Kidney tubule cell (primary cell): ENCODE measurements at places on chromosomes 3 and 15.

- peak; percentile 41 for DNase-seq
Observed at GRCh38 chr15:85831415-85832113, 36.8 kb upstream of the KLHL25 start.

- no peak for DNase-seq
Observed at GRCh38 chr3:187746442-187747281, 1.4 kb upstream of the BCL6 start.

GRCh38 chr3:169232863-169233262 is 430.6 kb downstream of the MECOM start:
- peak; percentile 24 for DNase-seq

- DNase-seq: no peak
Observed at GRCh38 chr3:126310816-126311215, 46.4 kb downstream of the KLF15 start.

- peak; percentile 1 for DNase-seq
Observed at GRCh38 chr3:89560568-89560967, 453.1 kb downstream of the EPHA3 start.

GRCh38 chr3:95797081-95797480 is 1017.3 kb upstream of the EPHA6 start:
- peak; percentile 1 for DNase-seq

- DNase-seq: no peak
Observed at GRCh38 chr3:57816471-57817095, 60.5 kb downstream of the SLMAP start.

DNA sequence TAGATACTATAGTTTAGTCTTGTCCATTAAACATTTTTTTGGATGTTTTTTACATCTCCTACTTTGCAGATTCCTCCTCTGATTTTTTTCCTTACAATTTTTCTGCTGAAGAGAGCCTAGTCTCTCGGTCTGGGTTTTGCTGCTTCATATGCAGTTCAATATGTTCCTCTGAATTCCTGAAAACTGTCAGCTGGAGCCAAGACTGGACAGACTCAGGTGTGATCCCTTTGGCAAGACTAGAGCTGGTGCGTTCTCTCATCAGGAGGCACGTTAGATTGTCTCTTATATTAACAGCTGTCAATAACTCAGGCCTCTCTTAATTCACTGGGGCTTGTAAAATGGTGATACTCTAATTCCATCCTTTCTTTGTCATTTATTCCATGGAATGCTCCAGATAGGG is 13.4 kb upstream of the GHRL start:
- no peak for DNase-seq

DNA sequence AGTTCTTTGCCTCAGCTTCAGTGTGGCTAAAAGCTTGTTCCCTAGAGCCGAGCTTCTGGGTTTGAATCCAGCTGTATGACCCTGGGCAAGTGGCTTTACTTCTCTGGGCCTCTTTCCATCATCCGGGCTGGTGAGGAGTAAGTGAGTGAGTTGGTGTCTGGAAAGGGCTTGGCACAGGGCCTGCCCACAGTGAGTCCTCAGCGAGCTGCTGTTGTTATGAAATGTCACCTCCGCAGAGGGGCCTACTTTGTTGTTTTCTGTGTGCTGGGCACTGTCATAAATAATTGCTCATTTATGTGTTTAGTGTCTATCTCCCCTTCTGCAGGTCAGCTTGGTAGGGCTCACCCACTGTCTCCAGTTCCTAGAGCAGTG is 31.7 kb downstream of the SLC6A6 start:
- DNase-seq: peak; percentile 53

DNA sequence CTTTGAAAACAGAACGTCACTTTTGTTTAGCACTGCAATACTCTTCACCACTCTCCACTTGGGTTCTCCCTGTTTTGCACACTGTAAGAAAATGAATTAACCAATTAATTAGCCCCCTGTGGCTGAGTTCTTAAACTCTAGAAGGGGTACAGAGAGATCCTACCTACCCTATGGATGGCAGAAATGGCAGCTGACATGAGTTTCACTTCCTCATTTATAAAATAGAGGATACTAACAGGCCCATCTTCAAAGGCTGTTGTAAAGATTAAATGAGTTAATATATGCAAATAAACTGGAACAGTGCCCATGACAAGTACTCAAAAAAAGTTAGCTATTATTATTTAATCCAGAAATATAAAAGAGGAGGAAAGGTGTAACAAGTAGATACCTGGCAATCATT is 36.9 kb downstream of the SUCLG2 start:
- DNase-seq: no peak

- DNase-seq: peak; percentile 62
Observed at GRCh38 chr3:150925751-150926201, 20.5 kb upstream of the MINDY4B start.

DNA sequence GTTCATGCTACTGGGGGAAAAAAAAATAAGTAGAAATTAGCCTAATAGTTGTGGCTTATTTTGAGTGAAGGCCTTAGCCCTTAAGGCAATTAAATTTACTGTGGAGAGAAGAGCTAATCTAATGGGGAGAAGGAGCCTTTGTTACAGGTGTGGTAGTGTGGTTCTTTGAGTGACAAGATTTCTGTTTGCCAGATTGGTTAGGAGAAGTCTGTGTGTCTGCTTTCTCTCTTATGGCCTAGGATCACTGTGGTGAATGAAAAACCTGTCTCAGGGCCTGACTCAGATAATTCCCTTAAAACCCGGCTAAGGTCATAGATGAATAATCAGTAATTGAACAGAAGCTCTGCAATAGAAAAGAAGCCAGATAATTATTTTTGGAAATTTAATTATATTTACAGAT is 27.0 kb downstream of the OPA1 start:
- no peak for DNase-seq

- peak; percentile 15 for DNase-seq
Observed at GRCh38 chr15:28098766-28099554, at the start of gene OCA2. TSS of gene OCA2 (minus strand) at chr15:28099315. CDS start at chr15:28081874, 17,441 bp downstream.

DNA sequence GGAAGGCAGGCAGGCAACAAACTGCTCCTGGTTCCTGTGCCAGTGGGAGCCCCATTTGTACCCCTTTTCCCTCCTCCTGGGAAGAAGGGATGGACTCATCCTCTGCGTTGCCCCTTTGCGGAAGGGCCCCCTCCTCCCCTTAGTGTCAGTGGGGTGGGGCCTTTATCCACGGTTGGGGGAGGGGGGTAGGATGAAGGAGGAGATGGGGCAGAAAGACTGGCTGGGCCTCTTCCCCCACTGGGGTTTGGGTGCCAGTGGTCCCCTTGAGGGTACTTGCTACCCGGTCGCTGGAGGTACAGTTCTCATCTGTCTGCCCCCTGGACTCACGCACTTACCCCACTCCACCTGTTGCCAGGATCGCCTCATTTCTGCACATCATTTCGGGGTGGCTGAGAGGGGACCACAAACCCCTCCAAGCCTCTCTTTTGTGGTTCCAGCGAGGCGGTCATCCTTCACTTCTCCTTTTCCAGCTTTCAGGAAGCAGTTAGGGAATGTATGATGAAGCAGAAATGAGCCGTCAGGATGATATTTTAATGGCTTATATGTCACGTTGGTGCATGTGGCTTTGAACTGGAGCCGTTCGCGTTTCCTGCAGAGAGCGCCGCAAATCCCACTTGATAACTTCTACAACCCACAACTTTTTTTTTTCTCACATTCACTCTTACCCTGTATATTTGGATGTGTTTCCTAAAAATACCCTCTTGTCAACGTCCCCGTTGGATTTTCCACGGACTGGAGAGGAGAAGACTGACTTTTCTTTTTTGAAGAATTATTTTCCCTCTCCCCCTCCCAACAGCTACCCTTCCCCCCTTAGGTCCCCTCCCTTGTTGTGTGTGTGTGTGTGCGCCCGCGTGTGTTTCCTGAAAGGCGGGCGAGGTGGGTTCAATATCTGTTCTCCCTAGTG is at the start of gene ZIC4:
Gene ZIC4, minus strand, starts transcription at position 516 of the 904 bp plus-strand sequence. CDS start 3,746 bp downstream, outside the sequence.
- no peak for DNase-seq

DNA sequence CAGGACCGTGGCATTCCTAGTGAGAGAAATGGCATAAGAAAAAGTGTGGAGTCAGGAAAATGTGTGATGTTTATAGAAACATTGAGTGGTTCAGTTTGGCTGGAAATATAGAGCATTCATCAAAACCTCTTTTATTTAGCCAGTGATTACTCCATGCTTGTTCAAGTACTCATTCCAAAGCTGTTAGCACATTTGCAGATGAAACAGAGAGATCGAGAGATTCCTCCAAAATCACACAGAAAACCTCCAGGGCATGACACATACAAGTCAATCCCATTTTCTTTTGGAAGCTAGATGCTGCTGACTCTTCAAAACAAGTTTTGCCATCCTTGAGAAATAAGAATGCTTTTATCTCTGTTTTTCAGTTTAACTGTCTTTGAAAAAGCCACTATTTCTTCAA is 11.5 kb upstream of the MB21D2 start:
- no peak for DNase-seq

DNA sequence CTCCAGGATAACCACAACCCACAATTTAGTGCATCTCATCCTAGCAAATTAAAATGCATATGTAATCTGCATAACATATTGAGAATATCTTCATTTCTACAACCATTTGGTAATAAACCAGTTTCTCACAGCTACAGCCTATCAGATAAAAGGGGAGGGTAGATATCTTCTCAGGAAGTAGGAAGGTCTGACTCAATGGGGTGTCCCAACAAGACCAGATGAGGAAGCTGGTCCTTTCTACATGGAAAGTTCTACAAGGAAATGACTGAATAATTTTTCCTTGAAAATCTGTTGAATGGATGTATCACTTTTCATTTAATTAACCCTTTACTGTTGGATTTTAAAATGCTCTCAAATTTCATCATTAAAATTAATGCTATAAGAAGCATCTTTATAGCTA is 17.4 kb upstream of the TMPRSS7 start:
- DNase-seq: peak; percentile 50

- DNase-seq: peak; percentile 30
Observed at GRCh38 chr3:154059833-154060232, 61.4 kb upstream of the ARHGEF26 start.

DNA sequence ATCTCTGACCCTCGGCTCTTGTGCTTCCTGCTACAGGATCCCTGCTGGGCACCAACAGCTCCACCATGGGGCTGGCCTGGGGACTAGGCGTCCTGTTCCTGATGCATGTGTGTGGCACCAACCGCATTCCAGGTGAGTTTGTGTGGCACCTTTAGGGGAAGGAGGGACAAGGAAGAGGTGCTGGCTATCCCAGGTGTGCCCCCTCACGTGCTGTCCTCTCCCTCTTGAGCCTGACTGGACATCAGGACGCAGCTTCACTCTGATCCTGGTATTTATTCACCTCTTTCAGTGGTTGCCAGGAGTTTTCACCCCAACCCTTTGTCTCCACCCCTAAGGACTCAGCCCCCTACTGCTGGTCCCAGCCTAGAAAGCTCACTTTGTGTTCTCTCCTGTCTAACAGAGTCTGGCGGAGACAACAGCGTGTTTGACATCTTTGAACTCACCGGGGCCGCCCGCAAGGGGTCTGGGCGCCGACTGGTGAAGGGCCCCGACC is 960 bp downstream of the THBS1 start:
- DNase-seq: peak; percentile 86

DNA sequence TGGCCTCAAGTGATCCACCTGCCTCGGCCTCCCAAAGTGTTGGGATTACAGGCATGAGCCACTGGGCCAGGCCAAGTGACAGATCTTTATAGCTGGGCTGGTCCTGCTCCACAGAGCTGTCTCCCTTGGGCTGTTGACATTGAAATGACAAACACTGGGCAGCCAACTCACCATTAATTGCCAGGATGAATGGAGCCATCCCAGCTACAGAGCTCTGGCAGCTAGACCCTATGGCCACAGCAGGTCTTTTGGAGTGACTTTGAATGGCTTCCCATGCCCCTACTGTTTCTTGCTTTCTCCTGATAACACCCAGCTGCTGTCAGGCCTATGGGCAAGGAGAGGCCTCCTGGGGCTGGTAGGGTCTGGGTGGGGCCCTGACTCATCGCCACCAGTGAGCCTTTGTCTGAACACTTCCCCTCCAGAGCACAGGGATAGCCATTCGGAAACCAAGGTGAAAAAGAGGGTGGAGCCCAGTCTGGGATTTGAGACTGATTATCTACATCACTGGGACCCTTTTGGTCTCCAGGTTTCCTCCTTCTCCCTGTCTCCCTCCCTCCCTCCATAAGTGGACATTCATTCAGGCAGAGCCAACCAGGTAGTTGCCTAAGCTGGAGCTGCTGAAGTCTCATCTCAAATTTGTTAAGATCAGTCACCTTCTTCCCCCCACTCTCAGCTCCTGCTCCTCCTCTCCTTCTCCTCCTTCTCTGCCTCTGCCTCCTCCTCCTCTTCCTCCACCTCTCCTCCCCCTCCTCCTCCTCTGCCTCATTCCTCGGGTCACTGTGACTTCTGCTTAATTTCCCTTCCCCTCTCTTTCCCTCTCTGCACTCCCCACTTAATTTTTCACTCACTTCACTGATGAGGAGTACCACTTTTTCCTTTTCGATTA is 34.0 kb downstream of the BHLHE40 start:
- DNase-seq: peak; percentile 92

DNA sequence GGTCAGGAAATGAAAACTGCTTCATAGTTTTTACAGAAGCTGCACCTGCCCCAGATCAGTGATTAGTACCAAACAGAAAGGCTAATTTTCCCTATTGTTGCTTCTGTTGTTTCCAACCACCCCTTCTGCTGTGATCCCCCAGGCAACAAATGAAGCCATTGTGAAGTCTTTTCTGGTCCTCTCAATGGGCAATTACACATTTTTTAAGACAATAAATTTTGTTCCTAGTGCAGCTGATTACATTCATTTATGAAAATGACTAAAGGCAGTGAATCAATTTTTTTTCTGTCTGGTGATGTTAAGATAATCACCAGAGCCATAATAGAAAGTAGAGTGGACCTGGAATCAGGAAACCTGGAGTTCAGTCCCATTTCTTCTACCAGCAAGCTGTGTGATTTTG is 32.7 kb downstream of the GLDN start:
- DNase-seq: no peak

DNA sequence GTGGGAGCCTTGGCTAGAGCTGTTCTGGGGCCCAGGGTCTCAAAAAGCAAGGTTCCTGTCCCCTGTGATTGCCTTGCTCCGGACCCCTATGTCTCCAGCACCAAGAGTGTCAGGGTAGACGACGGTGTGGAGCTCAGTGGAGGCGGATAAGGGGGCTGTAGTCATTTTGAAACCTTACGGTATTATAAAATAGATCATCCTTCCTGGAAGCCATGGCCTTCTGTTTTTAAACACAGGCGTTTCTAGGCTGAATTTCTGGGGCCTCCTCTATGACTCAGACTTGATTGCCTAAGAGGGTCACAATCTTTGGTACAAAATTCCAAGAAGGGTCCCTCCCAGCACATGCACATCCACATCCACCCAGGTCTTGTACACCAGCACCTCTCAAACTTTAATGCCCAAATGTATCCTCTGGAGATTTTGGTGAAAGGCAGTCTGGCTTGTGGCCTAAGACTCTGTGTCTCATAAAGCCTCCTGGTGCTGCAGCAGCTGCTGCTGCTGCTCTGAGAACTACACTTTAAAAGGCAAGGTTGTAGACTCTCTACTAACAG is 70.5 kb upstream of the XCR1 start:
- DNase-seq: no peak

DNA sequence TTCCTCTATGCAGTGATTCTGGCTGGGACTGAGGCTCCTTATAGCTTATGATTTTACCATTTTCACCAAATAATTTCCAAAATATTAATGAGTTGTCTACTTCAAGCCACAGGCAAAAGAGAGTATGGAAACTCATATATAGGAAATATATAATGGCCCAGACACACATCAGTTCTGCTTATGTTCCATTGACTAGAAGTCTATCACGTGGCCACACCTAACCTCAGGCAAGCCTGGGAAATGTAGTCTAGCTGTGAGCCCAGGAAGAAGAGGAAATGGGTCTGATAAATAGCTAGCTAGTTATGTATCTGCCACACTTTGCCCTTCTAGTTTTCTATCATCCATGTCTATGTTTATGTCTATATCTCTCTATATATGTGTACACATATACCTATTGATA is 195.1 kb downstream of the OTOL1 start:
- DNase-seq: no peak
